ENCODE measurements at places on chromosomes 5 and 9. TPM values are rescaled to one million over a fixed set of nuclear protein-coding genes. Genes with fewer than 3 reads are reported as not detected.
A peak's percentile ranks its signal among the peaks of the same experiment; 100 is the strongest.

The FGF1 gene
- total RNA-seq = not detected

DNA sequence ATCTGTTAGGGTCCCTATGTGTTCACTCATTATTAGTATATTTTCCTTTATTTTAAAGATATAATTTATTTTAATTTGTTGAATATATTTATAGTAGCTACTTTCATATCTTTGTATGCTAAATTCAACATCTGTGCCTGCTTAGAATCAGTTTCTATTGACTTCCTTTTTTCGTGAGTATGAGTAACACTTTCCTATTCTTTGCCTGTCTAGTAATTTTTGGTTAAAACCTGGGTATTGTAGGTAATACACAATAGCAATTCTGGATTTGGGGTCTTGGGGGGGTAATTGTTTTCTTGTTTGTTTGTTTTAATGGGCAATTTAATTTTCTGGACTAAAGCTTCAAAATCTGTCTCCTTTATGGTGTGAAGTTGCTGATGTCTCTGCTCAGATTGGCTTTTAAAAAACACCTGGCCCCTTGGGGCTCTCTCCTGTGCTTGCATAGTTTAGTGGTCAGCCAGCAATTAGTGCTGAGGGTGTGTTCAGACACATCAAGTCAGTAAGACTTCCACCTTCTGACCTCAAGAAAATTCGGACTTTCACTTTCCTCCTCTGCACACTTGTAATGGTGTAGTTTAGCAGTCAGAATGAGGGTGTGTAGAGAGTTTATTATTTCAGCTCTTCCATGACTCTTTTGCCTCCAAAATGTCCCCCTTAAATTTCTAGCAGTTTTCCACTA lies 124.4 kb upstream of the MAP1B start:
- no peak for DNase-seq

GRCh38 chr5:170273968-170274710 lies 23.4 kb downstream of the LCP2 start:
- peak; percentile 64 for DNase-seq

- no peak for DNase-seq
Measured at GRCh38 chr5:78102500-78102899, 192.0 kb downstream of the AP3B1 start.

- no peak for DNase-seq
Measured at GRCh38 chr9:93252116-93252780, 68.3 kb downstream of the WNK2 start.
